ENCODE measurements at places on chromosomes 2 and 18.

GRCh38 chr2:191220671-191221070 is 24.5 kb upstream of the MYO1B start:
- DNase-seq = no peak

- no peak for DNase-seq
Observed at GRCh38 chr2:55418512-55419232, 984 bp downstream of the CCDC88A start.

DNA sequence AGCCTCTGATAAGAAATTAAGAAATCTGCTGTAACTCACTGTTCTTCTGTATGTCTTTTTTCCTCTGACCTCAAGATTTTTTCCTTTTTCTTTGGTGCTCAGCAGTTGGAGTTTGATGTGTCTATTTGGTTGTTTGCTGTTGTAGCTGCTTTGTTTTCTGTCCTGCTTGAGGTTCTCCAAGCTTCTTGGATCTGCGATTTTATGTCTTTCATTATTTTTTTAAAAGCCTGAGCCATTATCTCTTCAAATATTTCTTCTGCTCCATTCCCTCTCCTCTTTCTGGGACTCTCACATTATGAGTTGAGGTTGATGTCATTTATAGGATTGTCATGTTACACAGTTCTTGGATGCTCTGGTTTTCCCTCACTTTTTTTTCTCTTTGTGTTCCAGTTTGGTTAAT is 47.7 kb downstream of the RAMP1 start:
- DNase-seq = no peak

DNA sequence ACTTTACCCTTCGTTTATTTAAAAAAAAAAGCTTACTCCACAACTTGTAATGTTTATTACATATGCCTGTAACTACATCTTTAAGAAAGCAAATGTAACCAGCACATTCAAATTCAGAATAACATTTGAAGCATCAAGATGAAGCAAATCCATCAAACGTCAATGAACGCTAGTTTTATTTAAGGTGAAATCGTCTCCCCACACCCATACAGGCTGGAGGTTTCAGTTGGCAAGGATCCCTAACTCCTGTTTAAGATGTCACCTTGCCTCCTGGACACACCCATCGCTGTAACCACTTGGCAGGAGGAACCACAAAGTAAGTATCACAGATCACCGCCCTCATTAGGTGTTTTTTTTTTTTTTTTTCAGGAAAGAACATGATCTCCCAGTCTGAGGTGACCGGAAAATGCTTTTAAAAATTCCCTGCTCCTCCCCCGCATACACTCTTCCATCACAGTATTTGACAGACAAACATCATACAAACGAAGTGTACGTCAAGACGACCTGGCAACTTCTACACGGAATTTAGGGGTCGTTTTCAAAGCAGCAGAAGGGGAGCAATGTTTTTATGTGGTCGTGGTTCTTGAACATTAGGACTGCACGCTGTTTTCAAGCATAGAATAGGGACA is 19.7 kb upstream of the STPG4 start:
- no peak for DNase-seq

DNA sequence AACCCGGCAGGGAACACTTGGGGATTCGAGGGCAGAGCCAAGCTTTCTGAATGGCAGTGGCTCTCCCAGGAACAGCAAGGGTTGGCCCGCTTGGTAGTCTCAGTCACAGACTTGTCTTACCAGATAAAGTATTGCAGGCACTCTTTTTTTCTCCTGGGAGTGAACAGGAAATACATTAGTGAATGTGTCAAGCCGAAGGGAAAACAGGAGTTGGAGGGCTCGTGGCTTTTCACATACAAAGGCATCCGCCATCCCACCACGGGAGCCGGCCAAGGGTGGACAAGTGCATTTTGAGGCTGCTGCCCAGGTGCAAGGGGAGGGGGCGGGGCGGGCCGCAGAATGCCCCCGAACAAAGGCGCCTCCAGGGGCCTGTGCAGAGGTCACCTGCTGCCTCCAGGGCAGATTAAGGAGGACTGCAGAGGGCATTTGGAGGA is 163.3 kb upstream of the SIX3 start:
- no peak for DNase-seq

- no peak for DNase-seq
Observed at GRCh38 chr2:72983500-72984161, 66.3 kb downstream of the EMX1 start.

DNA sequence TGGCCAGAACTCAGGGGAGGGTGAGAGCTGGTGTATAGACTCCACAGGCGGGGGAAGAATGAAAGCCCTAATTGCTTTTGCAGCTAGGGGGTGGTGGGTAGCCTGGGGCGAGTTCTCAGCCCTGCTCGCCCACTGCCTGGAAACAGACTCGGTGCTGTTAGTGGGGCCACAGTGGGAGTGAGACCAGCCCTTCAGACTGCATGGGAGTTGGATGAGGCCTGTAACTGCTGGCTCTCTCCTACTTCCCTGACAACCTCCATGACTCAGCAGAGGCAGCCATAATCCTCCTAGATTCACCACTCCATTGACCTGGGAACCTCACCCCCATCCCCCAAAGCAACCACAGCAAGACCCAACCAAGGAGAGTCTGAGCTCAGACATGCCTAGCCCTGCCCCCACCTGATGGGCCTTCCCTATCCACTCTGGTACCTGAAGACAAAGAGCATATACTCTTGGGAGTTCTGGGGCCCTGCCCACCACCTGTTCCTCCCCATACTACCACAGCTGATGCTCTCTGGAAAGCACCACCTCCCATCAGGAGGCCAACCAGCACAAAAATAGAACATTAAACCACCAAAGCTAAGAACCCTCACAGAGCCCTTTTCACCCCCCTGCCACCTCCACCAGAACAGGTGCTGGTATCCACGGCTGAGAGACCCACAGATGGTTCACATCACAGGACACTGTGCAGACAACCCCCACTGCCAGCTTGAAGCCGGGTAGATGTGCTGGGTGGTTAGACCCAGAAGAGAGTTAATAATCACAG is 226.3 kb downstream of the EIPR1 start:
- DNase-seq = peak; percentile 30
